ENCODE measurements at places on chromosomes 12 and 14.

- peak; percentile 54 for DNase-seq
Observed at GRCh38 chr12:12562016-12562483, 613 bp downstream of the DUSP16 start.

DNA sequence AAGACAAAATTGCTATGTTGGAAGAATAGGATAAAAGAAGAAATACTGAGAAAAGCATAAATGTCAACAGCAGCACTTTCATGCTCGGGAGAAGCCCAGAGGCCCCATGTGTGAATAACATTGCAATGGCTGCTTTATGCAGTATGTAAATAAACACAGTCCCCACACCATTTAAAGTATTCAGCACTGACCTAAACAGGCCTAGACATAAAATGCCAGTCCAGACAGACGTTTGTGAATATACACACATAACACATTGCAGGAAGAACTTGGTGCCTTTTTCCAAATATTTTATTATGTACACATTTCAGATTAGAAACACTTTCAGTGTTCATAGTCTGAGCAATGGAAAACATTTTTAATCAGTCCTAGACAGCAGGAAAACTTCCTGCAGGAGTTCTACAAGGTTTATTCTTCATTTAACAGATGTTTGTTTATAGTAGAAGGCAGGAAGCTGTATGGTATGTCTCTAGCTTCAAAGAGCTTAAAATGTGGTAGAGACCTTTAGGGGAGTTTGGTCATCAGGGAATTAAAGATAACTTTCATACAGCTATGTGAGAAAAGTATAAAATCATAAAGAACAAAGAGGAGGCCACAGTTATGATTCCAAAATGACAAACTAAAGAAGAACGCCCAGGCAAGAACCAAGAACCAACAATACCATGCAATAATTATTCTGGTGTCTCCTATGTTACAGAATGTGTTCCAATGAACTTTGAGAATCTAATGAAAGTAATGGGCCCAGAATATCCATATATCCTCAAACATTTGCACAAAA is 30.6 kb upstream of the SLC38A2 start:
- DNase-seq = no peak

GRCh38 chr14:38079886-38080285 is 127.8 kb upstream of the SSTR1 start:
- DNase-seq = no peak

- peak; percentile 68 for DNase-seq
Observed at GRCh38 chr14:28375295-28375694, 391.3 kb upstream of the FOXG1 start.

DNA sequence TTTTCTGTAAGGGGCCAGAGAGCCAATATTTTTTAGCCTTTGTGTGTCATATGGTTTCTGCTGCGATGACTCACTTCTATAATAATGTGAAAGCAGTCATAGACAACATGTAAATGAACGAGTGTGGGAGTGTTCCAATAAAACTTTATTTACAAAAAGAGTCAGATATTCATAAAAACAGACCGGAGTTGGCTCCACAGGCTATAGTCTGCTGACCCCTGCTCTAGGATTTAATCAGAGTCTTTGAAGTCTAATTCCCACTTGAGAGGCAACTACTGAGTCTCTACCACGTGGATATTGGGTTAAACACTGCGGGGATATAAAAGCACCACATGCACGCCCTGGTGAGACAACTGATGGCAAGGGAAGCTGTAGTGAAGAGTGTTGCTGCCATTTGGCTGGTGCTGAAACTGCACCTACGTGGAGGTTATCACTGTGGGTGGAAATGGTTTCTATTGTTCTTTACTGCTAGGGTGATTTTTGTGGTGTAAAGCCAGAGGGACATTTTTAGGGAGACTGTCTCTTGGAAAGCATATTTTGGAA is 3.6 kb upstream of the NINJ2 start:
- DNase-seq = no peak

DNA sequence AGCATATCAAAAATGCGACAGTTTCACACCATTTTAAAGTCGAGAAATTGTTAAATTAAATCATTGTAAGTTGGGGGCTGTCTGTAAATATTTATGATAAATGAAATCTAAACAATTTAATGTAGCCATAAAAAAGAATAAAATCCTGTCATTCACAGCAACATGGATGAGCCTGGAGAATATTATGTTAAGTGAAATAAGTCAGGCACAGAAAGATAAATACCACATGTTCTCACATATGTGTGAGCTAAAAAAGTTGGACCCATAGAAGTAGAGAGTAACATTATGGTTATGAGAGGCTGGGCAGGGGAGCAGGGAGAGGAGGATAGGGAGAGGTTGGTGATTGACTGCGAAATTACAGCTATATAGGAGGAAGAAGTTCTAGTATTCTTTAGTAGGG is 135.9 kb downstream of the GARIN6 start:
- no peak for DNase-seq

DNA sequence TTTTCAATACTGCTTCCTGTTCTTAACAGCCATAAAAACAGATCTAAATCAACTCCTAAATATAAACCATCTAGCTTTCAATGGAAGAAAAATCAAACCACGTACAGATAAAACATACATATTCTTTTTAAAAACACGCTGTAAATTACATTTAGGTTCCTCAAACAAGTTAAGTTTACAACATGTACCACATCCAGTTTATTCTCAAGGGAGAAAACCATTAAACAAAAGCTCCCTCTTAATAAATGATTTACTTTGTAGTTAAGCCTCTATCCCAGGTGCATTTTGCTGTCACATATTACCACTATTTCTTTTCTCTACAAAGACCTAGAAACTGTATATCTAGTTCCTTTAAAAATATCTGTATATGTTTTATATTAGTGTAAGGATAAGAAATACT is 3.1 kb downstream of the NUMB start:
- no peak for DNase-seq

- no peak for DNase-seq
Observed at GRCh38 chr12:58547217-58547616, 373.1 kb downstream of the LRIG3 start.

- DNase-seq = no peak
Observed at GRCh38 chr12:95386051-95386450, 87.9 kb upstream of the METAP2 start.

GRCh38 chr12:41055875-41056577 is 132.1 kb upstream of the PDZRN4 start:
- peak; percentile 8 for DNase-seq

DNA sequence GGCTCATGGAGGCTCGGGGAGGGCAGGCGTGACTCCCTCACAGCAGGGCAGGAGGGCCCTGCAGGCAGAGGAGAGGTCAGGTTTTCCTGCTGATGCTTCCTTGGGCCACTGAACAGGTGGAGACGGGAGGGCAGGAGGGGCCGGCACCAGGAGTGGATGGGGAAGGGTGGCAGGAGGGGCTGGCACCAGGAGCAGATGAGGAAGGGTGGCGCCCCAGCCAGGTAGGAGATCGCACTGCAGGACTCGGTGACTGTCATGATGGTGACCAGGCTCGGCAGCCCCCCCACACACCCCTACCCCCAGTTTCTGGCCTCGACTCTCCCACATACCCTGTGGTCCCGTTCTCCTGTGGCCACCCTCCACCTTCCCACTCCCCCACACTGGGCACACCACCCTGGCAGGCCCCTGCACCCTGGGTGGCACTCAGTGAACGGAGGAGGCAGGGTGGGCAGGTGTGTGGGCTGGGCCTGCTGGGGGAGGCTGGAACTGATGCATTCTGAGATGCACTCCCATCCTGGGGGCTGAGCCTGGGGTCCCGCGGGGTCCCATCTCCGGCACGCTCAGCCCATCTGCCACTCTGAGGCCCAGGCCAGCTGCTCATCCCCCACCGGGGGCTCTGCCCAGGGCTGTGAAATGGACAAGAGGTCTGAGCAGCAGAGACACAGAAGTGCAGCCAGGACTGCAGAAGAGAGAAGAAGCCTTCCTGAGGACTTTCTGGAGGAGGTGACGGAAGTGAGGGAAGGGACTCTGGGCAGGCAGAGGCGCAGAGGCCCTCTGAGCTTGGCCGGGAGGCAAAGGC is 2.8 kb downstream of the NUDT14 start:
- DNase-seq = no peak

GRCh38 chr12:109100741-109101140 is 3.3 kb downstream of the UNG start:
- no peak for DNase-seq

- peak; percentile 61 for DNase-seq
Observed at GRCh38 chr14:101235335-101236103, 325.8 kb upstream of the DIO3 start.

DNA sequence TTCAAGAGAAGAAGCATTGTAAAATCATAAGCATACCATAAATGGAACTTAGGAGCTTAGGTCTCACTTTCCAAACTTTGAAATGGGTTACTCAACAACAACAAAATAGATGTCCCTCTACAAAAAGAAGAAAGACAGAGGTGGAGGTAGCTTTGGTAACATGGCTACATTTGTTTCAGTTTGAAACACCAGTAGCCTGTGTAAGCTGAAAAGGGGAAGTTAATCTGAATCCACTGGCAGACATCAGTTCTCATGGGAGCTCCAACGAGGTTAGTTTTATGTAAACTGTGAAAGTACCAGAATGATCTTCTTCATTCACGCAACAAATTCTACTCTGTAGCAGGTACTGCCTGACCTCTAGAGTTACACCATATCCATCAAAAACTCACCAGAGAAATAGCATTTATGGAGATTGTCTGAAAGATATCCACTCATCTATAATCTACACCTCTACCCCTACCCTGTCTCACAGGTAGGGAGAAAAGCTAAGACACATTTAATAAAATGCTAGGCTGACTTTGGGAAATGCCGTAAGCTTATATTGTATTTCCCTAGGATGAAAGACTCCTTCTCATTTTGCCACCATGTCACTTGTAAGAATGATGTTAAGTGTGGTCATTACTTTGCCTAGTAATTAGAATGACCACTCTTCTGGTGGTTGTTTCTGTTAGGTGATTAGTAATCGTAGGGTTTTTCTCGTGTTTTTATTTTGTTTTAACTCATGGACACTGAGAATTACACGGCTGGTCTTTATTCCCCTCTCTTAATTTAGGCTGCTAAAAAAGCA is 224.1 kb downstream of the ASCL1 start:
- no peak for DNase-seq

GRCh38 chr14:92726135-92726932 is 22.1 kb downstream of the LGMN start:
- no peak for DNase-seq

GRCh38 chr12:111107392-111108178 is 187.2 kb upstream of the MYL2 start:
- DNase-seq = no peak

GRCh38 chr12:79534029-79534867 is 156.5 kb downstream of the PAWR start:
- peak; percentile 98 for DNase-seq

DNA sequence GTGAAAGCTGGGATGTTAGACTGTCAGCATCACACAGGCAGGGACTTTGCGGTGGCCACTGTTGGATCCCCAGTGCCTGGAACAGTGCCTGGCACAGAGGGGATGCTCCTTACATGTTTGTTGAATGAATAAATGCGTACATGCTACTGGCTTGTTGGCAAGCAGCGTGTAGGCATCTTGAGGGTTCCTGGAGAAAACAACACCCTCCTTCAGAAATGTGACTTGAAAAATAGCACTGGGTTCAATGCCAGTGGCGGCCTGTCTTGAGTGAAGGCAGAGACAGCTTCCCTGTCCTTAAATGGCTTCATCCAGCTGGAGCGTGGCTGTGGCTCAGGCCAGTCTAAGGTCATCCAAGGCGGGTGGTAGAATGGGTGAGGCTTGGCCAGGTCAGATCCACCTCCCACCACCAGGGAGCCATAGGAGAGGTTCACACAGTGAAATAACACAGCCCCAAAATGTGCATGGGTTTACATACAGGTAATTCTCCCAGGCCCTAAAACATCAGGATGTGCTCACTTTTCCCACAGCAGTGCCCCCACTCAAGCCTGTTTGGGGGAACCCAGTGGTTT is 171.4 kb downstream of the PHETA1 start:
- DNase-seq = peak; percentile 17

GRCh38 chr12:25433581-25434325 is 119.3 kb downstream of the LMNTD1 start:
- peak; percentile 33 for DNase-seq

DNA sequence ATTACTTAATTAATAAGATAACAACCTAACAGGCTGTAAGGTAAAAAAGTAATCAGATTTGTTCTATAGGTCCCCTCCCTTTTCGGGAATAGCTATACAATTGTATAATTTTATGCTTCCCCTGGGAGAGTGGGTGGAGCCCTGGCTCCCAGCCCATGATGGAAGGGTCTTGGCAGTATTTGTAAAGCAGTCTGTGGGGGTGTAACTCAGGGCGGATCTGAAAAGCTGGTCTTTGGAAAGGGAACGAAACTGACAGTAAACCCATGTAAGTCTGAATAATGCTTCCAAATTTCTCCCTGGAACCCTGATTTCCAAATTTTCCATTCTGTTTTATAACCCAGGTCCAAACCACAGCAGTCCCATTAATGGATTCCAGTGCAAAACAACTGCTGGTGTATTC is 110.4 kb downstream of the DAD1 start:
- peak; percentile 88 for DNase-seq

DNA sequence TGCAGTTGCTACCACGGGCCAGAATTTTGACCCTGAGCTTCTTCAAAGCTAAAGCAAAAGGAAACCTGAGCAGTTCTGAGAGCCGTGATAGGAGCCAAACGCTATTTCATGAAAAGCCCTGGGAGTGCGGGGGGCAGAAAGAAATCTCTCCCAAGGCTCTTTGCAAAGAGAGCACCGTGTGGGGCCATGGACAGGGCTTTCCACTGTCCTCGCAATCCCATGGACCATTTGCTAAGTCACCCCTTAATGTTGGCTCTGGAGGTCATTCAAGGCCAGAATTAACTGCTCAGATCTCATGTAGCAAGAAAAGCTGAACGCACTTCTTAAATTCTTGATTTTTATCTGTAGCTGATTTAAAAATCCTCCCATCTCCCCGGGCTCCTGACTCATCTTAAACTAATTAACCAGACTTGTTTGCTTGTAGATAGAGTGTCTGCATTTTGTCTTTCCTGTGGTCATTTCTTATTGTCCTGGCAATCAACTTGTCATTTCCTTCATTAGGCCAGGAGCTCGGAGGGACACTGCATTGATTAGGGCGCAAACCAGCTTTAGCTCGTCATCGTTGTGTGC is 24.8 kb downstream of the CLSTN3 start:
- no peak for DNase-seq

DNA sequence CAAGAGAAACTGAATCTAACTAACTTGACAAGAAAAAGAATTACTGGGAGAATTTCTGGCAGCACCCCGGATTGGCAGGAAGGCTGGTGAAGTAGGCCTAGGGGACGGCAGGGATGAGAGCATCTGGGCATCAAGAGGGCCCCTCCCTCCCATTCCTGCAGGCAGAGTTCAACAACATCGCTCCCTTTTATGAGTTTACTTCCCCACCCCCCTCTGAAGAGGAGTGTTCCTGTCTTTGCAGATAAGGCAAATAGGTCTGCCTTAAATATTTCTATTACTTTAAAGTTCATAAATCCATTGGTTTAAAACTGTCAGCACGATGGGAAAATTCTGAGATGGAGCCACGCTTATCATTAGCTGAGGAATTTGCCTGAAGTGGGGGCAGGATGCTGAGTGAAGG is 168.7 kb downstream of the TBX5 start:
- DNase-seq = no peak
